Activated CD8-positive, alpha-beta memory T cell treated with anti-CD3 and anti-CD28 coated beads, Interleukin-2, amount 10 ng/mL, durations not matched to agents 7 days and 5 days (primary cell): ENCODE measurements at places on chromosomes 2 and 18. TPM values are rescaled to one million over a fixed set of nuclear protein-coding genes. Genes with fewer than 3 reads are reported as not detected.
A peak's percentile ranks its signal among the peaks of the same experiment; 100 is the strongest.

DNA sequence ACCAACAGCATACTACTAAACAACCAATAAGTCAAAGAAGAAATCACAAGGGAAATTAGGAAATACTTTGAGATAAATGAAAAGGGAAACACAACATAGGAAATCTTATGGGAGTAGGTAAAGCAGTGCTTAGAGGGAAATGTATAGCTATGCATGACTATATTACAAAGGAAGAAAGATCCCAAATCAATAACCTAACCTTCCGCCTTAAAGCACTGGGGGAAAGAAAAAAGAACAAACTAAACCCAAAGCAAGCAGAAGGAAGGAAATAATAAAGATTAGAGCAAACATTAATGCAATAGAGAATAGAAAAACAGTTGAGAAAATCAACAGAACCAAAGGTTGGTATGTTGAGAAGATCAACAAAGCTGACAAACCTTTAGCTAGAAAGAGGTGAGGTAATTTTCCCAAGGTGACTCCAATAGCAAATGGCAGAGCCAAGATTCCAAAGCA, 49.9 kb downstream of the DDX1 start:
- no peak for DNase-seq

DNA sequence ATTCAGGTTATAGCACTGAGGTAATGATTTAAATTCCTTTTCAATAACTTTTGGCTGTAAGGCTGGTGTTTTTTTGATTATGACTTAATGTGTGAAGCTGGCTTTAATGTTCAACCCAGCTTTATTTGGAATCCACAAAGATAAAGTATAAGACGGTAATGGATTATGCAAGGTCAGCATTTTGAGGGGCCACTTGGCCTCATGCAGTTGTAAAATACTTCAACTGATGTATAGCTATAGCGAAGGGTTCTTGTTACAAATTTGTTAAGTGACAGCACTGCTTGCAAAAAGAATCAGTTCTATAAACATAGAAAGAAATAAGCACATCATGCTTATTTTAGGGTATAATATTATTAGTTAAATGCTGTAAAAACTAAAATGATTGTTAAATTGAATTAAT, 36.6 kb downstream of the LRP1B start:
- no peak for DNase-seq

DNA sequence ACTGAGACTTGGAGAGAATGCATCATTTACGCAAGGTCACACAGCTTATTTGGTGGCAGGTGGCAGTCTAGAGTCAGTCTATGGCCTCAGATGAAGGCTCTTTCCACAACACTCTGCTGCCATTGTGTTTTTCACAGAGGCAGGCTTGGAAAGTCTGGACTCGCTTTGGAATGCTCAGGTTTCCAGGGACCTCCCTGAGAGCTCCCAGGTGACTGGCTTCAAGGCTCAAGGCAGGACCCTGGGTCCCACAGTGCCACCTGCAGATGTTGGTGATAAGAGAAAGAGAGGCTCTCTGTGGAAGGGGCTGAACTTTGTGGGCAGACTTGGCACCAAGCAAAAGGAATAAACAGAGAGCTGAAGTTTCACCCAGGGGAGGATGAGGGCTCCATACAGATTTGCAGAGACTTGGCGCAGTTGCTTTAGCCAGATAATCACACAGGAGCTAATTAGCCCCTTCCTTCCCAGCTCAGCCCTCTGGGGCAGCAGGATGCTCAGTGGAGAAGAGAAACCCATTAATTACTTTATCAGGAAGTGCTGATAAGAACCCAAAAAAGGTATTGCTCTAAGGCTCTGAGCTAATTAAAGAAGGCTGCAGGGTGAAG, 103.5 kb downstream of the LBH start:
- no peak for DNase-seq

- no peak for DNase-seq
Observed at GRCh38 chr2:174051741-174052583, 86.8 kb upstream of the SP3 start.

GRCh38 chr2:160812830-160813505, 319.4 kb upstream of the RBMS1 start:
- no peak for DNase-seq

GRCh38 chr2:224191465-224191864, 152.4 kb upstream of the SERPINE2 start:
- DNase-seq = no peak

DNA sequence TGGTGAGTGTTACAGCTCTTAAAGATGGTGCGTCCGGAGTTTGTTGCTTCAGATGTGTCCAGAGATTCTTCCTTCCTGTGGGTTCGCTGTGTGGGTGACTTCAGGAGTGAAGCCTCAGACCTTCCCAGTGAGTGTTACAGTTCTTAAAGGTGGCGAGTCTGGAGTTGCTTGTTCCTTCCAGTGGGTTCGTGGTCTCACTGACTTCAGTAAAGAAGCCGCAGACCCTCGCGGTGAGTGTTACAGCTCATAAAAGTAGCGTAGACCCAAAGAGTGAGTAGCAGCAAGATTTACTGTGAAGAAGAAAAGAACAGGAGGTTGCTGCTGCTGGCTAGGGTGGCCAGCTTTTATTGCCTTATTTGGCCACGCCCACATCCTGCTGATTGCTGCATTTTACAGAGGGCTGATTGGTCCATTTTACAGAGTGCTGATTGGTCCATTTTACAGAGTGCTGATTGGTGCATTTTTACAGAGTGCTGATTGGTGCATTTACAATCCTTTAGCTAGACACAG, 34.0 kb upstream of the SPTBN1 start:
- peak; percentile 82 for DNase-seq

DNA sequence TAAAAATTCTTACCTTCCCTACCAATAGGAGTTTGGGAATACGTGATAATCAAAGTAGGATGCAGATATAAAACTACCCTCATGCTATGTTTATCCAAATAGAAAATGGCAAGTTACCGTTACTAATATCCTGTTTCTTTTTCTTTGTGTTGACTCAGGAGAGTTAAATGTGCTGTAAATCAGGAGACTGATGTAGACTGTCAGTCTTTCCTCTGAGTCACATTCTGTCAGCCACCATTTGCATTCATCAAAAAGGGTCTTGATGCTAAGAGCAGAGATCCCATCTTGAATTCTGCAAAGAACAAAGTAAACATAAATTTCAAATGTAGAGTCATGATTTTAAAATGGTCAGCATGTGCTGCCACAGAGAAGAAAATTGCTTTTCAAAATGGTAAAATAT, 712.8 kb downstream of the SOCS6 start:
- no peak for DNase-seq

GRCh38 chr2:17757321-17757720, 3.4 kb downstream of the GEN1 start:
- no peak for DNase-seq

- DNase-seq = no peak
Observed at GRCh38 chr2:119289642-119290041, 66.0 kb downstream of the STEAP3 start.

DNA sequence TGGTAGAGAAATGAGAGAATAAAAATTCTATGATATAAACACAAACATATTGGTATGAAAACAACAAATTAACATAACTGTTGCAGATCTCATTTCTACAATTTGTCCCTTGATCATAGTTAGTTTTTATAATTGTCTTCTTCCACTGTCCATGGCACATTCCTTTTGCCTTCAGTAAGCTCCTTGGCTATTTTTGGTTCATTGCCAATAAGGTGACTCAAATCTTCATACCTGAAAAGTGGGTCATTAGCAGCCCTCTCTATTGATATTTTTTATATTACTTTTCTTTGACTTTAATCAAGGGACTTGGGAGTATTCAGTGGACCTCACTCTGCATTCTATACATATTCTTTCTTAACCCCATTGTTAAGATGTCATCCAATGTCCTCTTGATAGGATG, 552.9 kb downstream of the TDRD15 start:
- DNase-seq = no peak

DNA sequence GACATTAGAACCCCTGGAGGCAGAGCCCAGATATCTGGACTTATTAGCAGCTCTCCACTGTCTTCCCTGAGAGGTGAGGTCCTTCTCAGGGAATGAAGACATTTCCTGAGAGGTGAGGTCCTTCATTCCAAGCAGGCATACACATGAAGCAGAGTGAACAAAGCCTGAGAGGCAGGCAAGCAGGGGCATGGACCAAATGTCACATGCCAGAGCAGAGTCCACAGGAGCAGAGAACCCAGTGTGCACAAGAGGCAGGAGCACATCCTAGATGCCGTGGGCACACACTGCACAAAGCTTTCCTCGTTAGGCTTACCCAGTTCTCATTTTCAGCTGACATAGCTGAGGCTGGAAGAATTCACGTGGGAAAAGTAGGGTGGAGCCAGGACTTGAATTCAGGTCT, 759.9 kb upstream of the HS6ST1 start:
- DNase-seq = no peak

DNA sequence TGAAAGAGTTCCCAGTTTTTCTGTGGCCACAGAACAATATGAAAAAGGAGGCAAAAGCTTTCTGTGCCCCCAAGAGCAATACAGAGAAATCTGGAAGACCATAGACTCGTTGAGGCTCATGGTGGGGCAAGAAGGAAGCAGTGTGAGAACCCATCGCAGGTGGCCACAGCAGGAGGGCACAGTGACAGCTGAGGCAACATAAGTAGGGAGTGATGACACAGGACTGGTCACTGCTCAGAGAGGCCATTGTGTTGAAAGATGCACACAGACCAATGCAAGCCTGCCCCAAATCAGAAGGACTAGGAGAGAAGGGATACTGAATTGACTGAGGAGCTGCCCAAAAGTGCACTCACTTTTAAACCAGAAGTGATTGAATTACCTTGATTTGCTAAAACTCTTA, 483.6 kb downstream of the EPHA4 start:
- DNase-seq = no peak

DNA sequence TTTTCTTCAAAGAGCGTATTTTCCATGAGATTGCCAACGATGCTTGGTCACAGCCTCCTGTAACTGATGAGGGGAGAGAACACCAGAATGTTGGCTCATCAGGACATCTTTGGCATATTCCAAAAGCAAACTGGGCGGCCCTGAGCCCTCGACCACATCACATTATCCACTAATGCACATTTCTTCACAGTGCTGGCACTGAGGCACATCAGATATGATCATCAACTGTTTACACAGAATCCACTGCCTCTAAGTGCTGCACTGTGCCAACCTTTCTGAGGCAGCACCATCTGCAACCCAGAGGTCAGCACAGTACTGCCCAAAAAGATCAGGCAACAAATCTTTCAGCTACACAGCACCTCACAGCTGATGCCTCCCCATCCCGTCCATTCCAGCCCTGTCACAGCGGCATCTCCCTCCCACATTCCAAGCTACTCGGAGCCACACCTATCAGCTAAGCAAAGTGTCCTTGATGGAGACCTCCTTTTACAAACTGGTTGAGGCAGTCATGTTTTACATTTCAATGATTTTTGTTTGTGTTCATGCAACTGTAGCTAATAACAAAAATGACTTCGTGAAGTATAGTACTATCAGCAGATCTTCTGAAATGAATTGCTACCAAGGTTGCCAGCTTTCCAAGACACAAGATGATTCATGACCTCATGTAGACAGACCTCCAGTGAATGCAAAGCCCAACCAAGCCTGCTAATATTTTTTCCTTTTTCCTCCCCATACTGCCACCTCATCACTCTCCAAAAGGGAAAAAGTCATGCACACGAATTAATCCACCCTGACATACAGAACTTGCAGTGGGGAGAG, 32.3 kb downstream of the MYO5B start:
- no peak for DNase-seq

- DNase-seq = peak; percentile 50
Observed at GRCh38 chr2:195532628-195533271, 124.3 kb upstream of the SLC39A10 start.

GRCh38 chr2:48844417-48845155, 89.1 kb upstream of the LHCGR start:
- no peak for DNase-seq

- no peak for DNase-seq
Observed at GRCh38 chr2:28975671-28976070, 5.4 kb upstream of the TOGARAM2 start.

DNA sequence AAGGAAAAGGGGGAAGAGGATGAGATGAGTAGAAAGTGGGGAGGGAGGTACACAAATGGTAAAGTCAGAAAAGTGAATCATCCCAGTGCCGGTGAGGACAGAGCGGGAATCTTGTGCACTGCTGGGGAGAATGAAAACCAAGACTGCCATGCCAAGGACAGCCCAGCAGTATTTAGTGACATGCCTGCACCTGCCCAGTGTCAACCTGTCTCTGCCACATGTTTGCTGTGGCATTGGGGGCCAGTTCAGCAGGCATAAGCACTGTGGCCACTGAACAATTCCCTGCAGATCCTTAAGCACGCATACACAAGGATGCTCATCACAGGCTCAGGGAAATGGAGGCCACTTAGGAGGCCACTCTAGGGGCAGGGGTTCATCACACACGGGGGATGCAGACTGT, 5.2 kb upstream of the KCNK3 start:
- DNase-seq = no peak

DNA sequence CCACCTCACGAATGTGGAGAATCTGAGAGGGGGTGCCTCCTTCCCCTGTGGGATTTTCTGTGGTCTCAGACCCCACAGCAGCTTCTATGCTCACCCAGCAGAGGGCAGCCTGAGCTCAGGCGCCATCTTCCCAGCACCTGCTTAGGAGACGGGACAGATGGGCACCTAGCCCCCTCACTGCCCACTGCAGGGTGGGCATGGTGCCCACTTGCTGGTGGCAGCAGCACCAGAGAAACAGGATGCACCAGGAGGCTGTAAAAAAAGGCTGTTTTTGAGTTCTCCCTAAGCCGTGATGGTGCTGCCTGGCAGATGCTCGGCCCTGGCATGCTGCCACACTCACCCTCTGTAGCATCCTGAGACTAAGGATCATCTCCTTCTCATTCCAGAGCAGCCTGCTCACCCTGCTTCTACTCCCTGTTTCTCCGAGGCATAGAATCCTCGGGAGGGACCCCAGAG, 19.1 kb upstream of the SLC20A1 start:
- DNase-seq = peak; percentile 80

DNA sequence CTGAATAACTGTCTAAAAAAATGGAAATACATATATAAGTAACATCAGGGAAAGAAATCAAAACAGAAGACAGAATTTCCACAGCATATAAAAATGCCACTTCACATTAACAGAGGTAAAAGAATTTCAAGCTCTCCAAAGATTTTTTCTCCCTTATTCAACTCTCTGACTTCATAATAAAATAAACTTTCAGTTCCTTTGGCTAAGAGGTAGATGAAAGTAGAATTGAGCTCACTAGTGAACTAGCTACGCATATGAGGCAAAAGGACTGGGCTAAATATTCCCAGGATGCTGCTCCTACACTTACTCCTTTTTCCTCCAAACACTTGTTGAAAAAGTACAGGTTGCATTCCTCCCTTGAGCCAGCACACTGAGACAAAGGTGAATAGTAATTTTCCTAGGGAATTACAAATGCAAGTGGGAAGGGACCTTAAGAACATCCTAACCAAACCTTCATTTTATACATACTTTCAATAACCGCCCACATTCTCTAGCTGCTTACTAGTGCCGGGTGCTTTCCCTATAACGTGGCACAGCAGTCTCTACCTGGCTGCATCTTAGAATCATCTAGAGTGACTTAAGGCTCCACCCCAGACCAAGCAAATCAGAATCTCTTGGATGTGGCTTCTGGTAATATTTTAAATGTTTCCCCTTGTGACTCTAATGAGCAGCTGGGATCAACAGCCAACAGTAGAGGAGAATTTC, 136.6 kb downstream of the MTCL1 start:
- DNase-seq = no peak

Gene AMER3
- total RNA-seq = not detected

Gene PPIL3
- 40.2 TPM for total RNA-seq

Gene EVA1A
- not detected for total RNA-seq

Gene FBXO36
- total RNA-seq = 1.4 TPM

Gene KCNS3
- total RNA-seq = not detected

Gene CXCR4
- 133 TPM for total RNA-seq

Gene EEF1B2
- total RNA-seq = 565 TPM

Gene TSPYL6
- total RNA-seq = not detected

Gene MAIP1
- total RNA-seq = 22.0 TPM

Gene RNU2-63P
- total RNA-seq = 48.9 TPM

Gene KANSL1L
- total RNA-seq = 4.1 TPM

Gene EFR3B
- total RNA-seq = 0.61 TPM

Gene AOX1
- not detected for total RNA-seq
